Mammary epithelial cell (primary cell): ENCODE measurements at places on chromosomes 11 and 22. TPM values are rescaled to one million over a fixed set of nuclear protein-coding genes. Genes with fewer than 3 reads are reported as not detected.

Gene FAM180B
- not detected for total RNA-seq

Gene PLAAT2
- 0.87 and 1.9 TPM in 2 replicates for total RNA-seq

Gene CCDC116
- total RNA-seq: 0.17 TPM

Gene CDHR5
- total RNA-seq: not detected

Gene ASRGL1
- total RNA-seq: 0.50 TPM

Gene BATF2
- 1.8 and 2.4 TPM in 2 replicates for total RNA-seq

Gene OR2AT4
- not detected in 2 replicates for total RNA-seq

Gene ST14
- 58.6 and 87.0 TPM in 2 replicates for total RNA-seq

Gene CADM1
- total RNA-seq: 16.9 and 22.6 TPM in 2 replicates

Gene MRGPRD
- total RNA-seq: not detected

Gene ROBO4
- total RNA-seq: 1.4 and 2.0 TPM in 2 replicates

Gene OR52N4
- not detected for total RNA-seq

Gene LMO2
- total RNA-seq: 1.4 and 1.8 TPM in 2 replicates

Gene ATP5MG
- total RNA-seq: 24.8 TPM

Gene ENTHD1
- total RNA-seq: not detected in 2 replicates

Gene CHST1
- total RNA-seq: 0.33 TPM

Gene ANGPTL5
- not detected for total RNA-seq

Gene FXYD2
- total RNA-seq: not detected

Gene P4HA3
- total RNA-seq: 0.56 and 1.4 TPM in 2 replicates

Gene PACSIN3
- 20.7 TPM for total RNA-seq

Gene CCDC15
- total RNA-seq: 2.3 and 5.4 TPM in 2 replicates

Gene PLA2G3
- not detected in 2 replicates for total RNA-seq

Gene LRRC32
- total RNA-seq: not detected in 2 replicates

Gene IFITM2
- 4.7 TPM for total RNA-seq

Gene PGA5
- not detected in 2 replicates for total RNA-seq

Gene OR5A1
- total RNA-seq: not detected

Gene MRGPRF
- 0.33 TPM for total RNA-seq

Gene TRIM51
- total RNA-seq: not detected

Gene POTEH
- total RNA-seq: not detected

Gene GAL
- total RNA-seq: 1.1 and 1.8 TPM in 2 replicates

Gene APOL5
- not detected for total RNA-seq

Gene IL17REL
- total RNA-seq: not detected in 2 replicates

Gene TST
- total RNA-seq: 12.6 and 20.4 TPM in 2 replicates

Gene SEPTIN3
- 0.21 and 0.73 TPM in 2 replicates for total RNA-seq

Gene OR5M3
- not detected for total RNA-seq

Gene CCT8L2
- total RNA-seq: not detected in 2 replicates

Gene SCGB1D2
- not detected in 2 replicates for total RNA-seq

Gene MTNR1B
- not detected in 2 replicates for total RNA-seq

Gene PDXP
- total RNA-seq: 4.2 and 6.9 TPM in 2 replicates

Gene CSKMT
- total RNA-seq: 2.2 TPM

Gene RCOR2
- total RNA-seq: 0.14 TPM in 1 of 2 replicates, not detected in the other

Gene INS
- not detected in 2 replicates for total RNA-seq
